ENCODE measurements at places on chromosomes 13 and 19. TPM values are rescaled to one million over a fixed set of nuclear protein-coding genes. Genes with fewer than 3 reads are reported as not detected.

PEAK3 gene
- total RNA-seq: 0.08 TPM

FCAR gene
- total RNA-seq: not detected

C1QTNF9 gene
- not detected for total RNA-seq

EDNRB gene
- not detected for total RNA-seq

FXYD1 gene
- total RNA-seq: 0.65 TPM

C19orf67 gene
- not detected for total RNA-seq

DACT3 gene
- 0.42 TPM for total RNA-seq

ZNF541 gene
- not detected for total RNA-seq

TUBA3C gene
- not detected for total RNA-seq

PSPN gene
- 0.67 TPM for total RNA-seq

Measured in A549 treated with Mapracorat at 1 μM for 4 hours (cell line).